ENCODE measurements at places on chromosomes 11 and 22. TPM values are rescaled to one million over a fixed set of nuclear protein-coding genes. Genes with fewer than 3 reads are reported as not detected.

The PLAAT5 gene
- total RNA-seq, result not detected

The RRP8 gene
- total RNA-seq, result 11.8 TPM

The PHF21B gene
- total RNA-seq, result not detected

The CRYBA4 gene
- not detected for total RNA-seq

The SPI1 gene
- total RNA-seq, result not detected

The POLD3 gene
- 9.9 TPM for total RNA-seq

The FAM227A gene
- total RNA-seq, result 0.60 TPM

The TSGA10IP gene
- not detected for total RNA-seq

The POU2AF3 gene
- total RNA-seq, result not detected

The RANBP1 gene
- 85.6 TPM for total RNA-seq

The FOSL1 gene
- 0.76 TPM for total RNA-seq

The FREY1 gene
- 0.77 TPM for total RNA-seq

The MPPED2 gene
- 0.22 TPM for total RNA-seq

The APOL5 gene
- total RNA-seq, result not detected

The PATE4 gene
- not detected for total RNA-seq

The CCDC73 gene
- under 0.01 TPM for total RNA-seq

The PATE1 gene
- not detected for total RNA-seq

The ESAM gene
- total RNA-seq, result 9.3 TPM

The POTEH gene
- total RNA-seq, result not detected

The GGTLC3 gene
- total RNA-seq, result not detected

The NUDT8 gene
- 5.4 TPM for total RNA-seq

The ACR gene
- total RNA-seq, result 0.34 TPM

The MRGPRX4 gene
- total RNA-seq, result 0.87 TPM

The SLN gene
- total RNA-seq, result not detected

The SLC22A9 gene
- not detected for total RNA-seq

The NCAM1 gene
- total RNA-seq, result 0.54 TPM

The RHOD gene
- total RNA-seq, result 15.3 TPM

The GPR83 gene
- total RNA-seq, result not detected

The UBE2L6 gene
- total RNA-seq, result 32.1 TPM

The BEST1 gene
- total RNA-seq, result under 0.01 TPM

The PRODH gene
- not detected for total RNA-seq

The SHANK3 gene
- 17.3 TPM for total RNA-seq

The FGF4 gene
- total RNA-seq, result not detected

Measured in dermis lymphatic vessel endothelial cell (primary cell).